Right hindlimb (tissue), 1 donor: ENCODE measurements at places on chromosomes 12 and 14.

GRCh38 chr14:51518280-51518679 is 133.4 kb upstream of the FRMD6 start:
- no peak for DNase-seq

DNA sequence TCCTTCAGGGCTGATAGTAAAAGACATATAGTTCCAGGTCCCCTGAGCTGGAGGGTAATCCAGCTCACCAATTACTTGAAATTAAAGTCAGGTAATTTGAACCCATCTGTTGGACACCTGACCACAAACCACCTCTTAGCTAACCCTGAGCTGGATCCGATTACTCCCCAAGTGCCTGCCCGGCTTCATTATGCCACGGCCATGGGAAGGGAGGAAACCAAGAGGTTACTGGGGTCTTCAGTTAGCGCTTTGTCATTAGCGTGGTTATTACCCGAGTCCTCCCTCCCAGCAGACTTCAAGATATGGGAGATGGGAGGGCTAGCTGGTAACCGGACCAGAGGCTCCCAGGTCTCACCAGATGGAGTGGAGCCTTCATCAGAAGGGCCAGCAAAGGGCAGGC is 1071.4 kb downstream of the BCL11B start:
- DNase-seq = no peak

- DNase-seq = no peak
Observed at GRCh38 chr14:29892327-29892726, 35.3 kb downstream of the PRKD1 start.

DNA sequence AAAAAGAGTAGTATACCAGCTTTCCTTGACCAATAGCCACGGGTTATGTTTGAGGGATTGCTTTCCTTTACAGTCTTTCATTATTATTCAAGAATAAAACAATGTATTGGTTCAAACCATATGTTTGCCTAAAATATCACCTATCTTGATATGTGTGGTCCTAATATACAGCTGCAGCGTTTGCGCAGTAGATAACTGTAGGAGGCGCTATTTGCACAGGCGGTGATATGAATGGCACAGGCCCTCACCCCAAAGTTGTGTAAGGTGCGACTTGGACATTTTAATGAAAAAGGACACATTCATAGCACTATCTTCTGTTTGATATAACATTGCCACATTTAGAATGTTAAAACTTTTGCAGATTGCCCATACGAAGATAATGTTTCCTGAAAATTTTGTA is 298.4 kb downstream of the TRHDE start:
- DNase-seq = peak; percentile 14

DNA sequence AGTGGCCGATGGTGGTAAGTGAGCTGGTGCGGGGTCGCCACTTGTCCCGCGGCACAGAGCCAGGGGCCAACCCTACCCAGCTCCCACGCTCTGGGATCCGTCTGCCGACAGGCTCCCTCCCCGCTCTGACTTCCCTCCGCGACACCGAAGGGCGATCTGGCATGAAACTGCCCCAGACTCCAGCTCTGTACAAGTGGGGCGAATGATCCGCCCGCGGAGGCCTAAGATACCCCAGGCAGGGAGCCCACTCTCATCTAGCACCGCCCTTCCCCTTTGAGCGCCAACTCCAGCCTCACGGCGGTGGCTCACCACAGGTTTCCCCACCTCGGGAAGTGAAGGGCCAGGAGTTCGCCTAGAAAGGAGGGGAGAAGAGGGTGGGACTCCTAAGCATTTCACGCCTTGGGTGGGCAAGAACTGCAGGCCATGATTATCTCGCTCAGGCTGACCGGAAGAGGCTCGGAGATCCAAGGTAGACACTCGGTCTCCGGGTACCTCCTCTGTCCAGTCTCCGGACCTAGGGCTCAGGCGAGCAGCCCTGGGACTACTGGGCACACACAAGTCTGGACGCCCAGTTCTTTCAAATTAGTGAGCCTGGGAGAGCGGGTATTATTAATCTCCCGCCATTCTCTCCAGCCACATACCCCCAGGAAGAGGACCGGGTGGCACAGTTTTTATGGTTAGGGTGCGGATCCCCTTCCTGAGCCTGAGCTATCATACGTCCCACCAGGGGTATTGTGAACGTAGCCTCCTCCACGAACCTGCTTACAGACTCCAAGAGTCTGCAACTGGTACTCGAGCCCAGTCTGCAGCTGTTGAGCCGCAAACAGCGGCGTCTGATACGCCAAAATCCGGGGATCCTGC is 849 bp downstream of the WNT1 start:
- no peak for DNase-seq

GRCh38 chr12:60805364-60805763 is 1209.5 kb downstream of the SLC16A7 start:
- DNase-seq = no peak

GRCh38 chr12:116620492-116621191 is 61.5 kb downstream of the MAP1LC3B2 start:
- DNase-seq = no peak

GRCh38 chr14:67487937-67488893 is at the start of gene TMEM229B:
TMEM229B (minus strand) TSS chr14:67488721; CDS start chr14:67473923, 14,798 bp downstream.
- peak; percentile 30 for DNase-seq

DNA sequence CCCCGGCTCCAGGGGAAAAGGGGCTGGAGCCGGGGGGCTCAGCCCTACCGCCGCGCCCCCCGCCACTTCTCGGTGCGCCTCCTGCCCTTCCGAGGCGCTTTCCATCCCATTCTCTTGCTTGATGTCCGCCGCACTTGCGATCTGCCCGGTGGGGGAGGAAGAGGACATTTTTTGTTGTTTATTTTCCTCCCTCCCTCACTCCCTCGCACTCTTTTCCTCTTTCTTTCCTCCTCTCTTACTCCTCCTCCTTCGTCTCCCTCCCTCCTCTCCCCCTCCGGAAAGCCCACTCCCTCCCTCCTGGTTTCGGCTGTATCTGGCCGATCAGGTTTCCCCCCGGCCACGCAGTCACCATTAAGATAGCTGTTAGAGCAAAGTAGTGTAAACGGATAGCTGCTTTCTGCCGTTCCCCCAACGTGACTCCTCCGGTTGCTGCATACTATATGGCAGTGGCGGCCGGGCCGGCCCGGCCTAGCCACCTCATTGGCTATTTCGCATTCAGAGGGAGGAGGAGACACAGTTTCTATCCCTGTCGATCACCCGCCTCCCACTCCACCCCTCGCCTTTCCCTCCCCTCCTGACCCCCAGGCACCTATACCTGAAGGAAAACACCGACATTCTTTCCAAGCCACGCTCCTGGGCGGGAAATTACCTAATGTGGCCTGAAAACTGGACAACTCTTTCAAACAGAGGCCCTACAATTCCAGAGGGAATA is at the start of gene SIX4:
Gene SIX4, minus strand, starts transcription at position 445 of the 712 bp plus-strand sequence. Its CDS starts 277 bp downstream, at position 168.
- DNase-seq = peak; percentile 90

DNA sequence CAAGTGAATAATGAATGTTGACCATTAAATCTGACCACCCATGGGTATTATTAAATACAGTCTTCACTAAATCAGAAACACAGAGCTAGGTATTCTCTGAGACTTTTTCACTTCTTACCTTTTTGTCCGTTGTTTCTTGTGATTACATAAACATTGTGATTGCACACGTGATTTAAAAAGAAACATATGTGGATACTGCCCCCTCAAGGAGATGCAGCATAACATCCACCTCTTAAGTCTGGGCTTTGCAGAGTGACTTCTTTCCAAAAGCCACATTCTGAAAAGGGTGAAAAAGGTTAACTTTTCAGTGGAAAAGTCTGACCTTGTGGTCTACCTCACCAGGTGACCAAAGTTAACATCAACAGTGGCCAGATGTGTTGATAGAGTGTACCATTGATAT is 185.5 kb upstream of the FAR2 start:
- no peak for DNase-seq

DNA sequence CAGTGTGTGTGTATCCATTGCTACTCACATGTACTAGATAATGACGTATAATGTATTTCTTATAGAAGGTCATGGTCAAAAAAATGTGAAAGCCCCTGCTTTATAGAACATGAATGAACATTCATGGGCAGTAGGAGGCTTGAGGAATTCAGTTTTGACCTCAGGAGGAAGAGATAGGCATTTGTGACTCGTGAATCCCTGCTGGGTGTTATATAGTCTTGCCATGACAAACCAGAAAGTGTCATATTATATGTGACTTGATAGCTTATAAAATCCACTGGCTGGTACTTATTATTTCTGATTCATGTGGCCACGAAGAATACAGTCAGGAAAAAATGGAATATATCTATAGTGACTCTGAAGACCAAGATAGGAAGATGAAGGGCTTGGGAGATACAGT is 287.6 kb downstream of the CEP128 start:
- DNase-seq = no peak

DNA sequence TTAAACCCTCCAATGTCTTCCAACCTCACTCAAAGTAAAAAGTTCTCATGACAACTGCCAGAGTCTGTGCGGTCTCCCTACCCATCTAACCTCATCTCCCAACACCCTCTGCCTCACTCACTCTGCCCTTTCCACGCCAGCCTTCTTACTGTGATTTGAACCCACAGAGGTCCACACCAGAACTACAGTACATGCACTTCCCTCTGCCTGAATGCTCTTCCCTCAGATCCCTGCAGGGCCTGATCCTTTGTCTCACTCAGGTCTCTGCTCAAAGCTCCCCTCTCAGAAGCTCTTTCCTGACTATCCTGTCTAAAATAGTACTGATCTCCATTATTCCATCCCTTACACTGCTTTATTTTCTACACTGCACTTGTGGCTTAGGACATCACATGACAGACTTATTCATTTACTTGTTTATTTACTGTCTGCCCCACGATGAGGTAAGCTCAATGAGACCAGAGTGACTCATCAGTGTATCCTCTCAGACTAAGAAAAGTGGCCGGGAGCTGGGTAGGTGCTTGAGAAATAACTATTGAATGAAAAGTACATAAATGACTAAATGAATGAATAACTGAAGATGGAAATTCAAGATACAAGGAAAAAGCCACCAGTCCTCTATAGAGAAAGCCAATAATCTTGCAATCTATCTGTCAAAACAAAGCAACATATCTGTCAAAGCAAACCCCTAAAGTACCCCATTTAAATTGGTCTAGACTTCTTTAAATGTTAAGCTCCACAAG is 17.1 kb downstream of the POMT2 start:
- no peak for DNase-seq

GRCh38 chr14:104383088-104383995 is 196.2 kb upstream of the C14orf180 start:
- DNase-seq = peak; percentile 7

DNA sequence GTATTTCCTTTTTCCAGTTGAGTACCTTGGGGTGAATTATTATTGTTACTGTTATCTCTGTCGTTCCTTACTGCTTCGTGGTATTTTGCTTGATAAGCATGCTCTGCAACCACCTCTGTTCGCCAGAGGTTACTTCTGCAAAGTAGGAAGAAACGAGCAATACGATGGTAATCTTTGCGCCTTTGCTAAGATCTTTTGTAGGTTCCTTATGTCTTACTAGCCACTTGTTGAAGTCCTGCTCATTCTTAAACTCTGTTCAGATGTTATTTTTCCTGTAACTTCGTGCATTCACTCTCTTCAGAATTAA is 729 bp upstream of the M6PR start:
- DNase-seq = no peak

- peak; percentile 46 for DNase-seq
Observed at GRCh38 chr14:93431036-93431670, 414 bp downstream of the UNC79 start.

DNA sequence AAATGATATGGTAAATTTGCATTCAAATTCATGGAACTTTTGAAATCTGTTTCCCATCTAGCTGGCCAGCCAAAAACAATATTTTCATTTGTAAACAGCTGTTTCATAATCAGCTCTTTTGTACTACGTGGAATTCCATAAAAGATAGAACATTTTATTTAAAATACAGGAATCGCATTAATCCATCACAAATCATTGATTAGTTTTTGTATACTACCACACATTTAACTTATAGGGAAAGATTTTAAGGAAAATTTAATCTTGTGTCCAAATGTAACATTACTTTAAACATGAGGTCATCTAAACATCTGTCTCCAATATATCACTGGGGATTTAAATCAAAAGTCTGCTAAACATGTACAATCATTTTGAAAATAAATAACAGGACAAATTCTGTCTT is 33.5 kb downstream of the SLC25A21 start:
- no peak for DNase-seq

DNA sequence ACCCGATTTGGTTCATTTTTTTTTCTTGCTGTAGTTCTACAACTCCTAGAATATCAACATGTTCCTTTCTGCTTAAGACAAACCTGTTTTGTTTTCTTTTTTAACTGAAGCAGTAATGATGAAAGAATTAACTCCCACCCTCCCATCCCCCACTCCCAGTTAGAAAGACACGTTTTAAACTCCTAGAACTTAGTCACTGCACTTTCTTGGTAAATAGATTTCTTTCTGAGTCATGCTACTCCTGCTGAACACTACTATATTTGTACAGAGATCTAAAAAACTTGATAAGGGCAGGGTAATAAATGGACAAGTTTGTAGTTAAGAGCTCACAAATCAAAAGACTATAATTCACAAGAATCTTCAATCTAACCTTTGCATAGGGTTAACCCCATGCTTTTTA is 118.9 kb upstream of the PTPRB start:
- DNase-seq = no peak

DNA sequence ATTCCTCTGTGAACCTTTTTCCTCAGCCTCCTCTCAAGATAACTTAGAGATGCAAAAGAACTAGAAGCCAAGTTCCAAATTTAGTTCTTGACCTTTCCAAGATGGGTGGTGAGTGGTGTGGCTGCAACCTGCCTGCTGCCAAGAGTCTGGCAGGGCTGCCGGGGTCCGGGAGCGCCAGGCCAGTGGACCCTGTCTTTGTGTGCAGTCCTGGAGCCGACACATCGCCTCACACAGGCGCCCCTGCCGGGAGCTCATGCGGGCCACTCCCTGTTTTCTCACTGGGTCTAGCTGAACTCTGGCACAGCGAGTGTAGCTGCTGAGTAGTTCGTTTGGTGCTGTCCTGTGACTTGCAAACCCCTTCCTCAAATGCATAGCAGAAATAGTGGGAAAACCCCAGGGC is 84.9 kb downstream of the CACNA1C start:
- no peak for DNase-seq

GRCh38 chr12:101414533-101415119 is 7.1 kb upstream of the ARL1 start:
- DNase-seq = no peak

- DNase-seq = no peak
Observed at GRCh38 chr14:54487771-54488170, 1.0 kb downstream of the GMFB start.

DNA sequence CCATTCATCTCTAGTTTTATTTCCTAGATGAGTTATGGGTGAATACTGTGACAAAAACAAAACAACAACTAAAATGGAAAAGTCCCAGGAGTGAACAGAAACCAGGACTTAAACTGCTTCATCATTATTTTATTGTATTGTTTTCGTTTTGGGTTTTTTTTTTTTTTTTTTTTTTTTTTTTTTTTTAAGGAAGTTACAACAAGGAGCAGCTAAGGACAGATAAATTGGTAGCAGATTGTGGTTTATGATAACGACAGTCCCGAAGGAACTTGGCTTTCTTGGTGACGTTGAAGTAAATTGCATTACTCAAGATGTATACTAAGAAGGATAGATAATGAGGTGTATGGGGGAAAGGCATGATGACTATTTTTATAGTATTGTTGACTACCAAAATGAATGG is 866.3 kb downstream of the NRXN3 start:
- no peak for DNase-seq

GRCh38 chr12:108571609-108572165 is 9.3 kb downstream of the ISCU start:
- no peak for DNase-seq

- no peak for DNase-seq
Observed at GRCh38 chr14:100655741-100656085, 68.5 kb upstream of the BEGAIN start.

- DNase-seq = peak; percentile 10
Observed at GRCh38 chr14:101490771-101491170, 70.5 kb upstream of the DIO3 start.
